RWPE1 (cell line): ENCODE measurements at places on chromosomes 1 and 21.

GRCh38 chr21:15221799-15222386 lies 157.1 kb upstream of the NRIP1 start:
- peak; percentile 87 for DNase-seq

DNA sequence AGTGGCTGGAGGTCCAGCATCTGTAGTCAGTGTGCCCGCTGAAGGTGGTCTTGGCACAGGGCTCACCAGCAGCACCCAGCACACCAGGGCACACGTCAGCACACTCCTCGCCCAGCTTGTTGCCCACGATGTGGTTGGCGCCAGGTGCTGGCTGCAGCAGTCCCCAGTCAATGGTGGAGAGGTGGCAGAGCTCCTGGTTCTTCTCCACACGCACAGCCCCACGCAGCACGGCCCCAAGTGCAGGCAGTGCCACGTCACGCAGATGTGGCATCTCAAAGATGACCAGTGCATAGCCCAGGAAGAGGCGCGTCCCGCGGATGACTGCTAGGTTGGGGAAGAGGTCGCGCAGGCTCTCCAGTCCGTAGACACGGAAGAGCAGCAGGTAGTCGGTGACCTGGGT lies 5.2 kb downstream of the INSRR start:
- DNase-seq = no peak

DNA sequence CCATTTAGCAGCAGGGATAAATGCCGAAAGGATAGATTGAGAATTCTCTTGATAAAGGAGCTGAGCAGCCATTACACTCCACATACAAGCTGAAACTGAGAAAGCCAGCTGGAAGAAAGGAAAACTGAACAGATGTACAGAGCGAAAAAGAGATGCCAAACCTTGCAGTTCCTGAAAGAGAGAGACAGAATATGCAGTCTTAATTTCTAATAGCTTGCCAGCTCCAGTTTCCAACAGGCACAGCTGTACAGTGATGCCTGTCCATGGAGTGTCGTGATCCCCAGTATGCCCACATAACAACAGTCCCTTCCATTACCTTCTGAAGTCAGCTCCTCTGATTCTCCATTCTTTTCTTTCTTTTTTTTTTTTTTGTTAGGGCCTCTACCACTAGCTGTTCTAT lies 22.7 kb downstream of the ABL2 start:
- no peak for DNase-seq

- DNase-seq = no peak
Observed at GRCh38 chr1:15882665-15883064, 35.2 kb downstream of the SPEN start.
